Activated naive CD8-positive, alpha-beta T cell treated with anti-CD3 and anti-CD28 coated beads, Interleukin-2, amount 10 ng/mL, durations not matched to agents 7 days and 5 days (primary cell): ENCODE measurements at places on chromosomes 2 and 18. TPM values are rescaled to one million over a fixed set of nuclear protein-coding genes. Genes with fewer than 3 reads are reported as not detected.

CHST9 gene
- total RNA-seq, result not detected

ARHGAP25 gene
- 117 TPM for total RNA-seq

DUSP19 gene
- total RNA-seq, result 1.7 TPM

LYPD6B gene
- total RNA-seq, result not detected

FN1 gene
- 0.53 TPM for total RNA-seq

SLC23A3 gene
- total RNA-seq, result 4.7 TPM

UGT1A6 gene
- total RNA-seq, result not detected

GYPC gene
- total RNA-seq, result 132 TPM

TCF7L1 gene
- total RNA-seq, result not detected

QPCT gene
- total RNA-seq, result 1.1 TPM

WNT6 gene
- not detected for total RNA-seq

ZEB2 gene
- 19.6 TPM for total RNA-seq

CYP1B1 gene
- 9.7 TPM for total RNA-seq

EDAR gene
- total RNA-seq, result 0.23 TPM

EML6 gene
- total RNA-seq, result 2.1 TPM

RAB17 gene
- not detected for total RNA-seq

UGT1A5 gene
- total RNA-seq, result not detected

C2orf78 gene
- not detected for total RNA-seq

CMPK2 gene
- total RNA-seq, result 102 TPM

FAM161A gene
- total RNA-seq, result 5.1 TPM

OTOS gene
- not detected for total RNA-seq

L3MBTL4 gene
- 0.09 TPM for total RNA-seq

RAB12 gene
- total RNA-seq, result 18.5 TPM

AQP4 gene
- not detected for total RNA-seq

G6PC2 gene
- not detected for total RNA-seq

DIPK1C gene
- not detected for total RNA-seq

HOXD12 gene
- not detected for total RNA-seq

PROM2 gene
- 1.0 TPM for total RNA-seq

ID2 gene
- total RNA-seq, result 167 TPM

CACNB4 gene
- total RNA-seq, result 0.36 TPM

UPP2 gene
- not detected for total RNA-seq

IGFBP5 gene
- total RNA-seq, result 0.14 TPM

CFAP65 gene
- total RNA-seq, result not detected

NT5C1B gene
- total RNA-seq, result not detected

ACVR2A gene
- 5.0 TPM for total RNA-seq

KHK gene
- 13.7 TPM for total RNA-seq

BUB1 gene
- total RNA-seq, result 91.9 TPM

REG3A gene
- not detected for total RNA-seq

CNTNAP5 gene
- not detected for total RNA-seq

TUBA4B gene
- total RNA-seq, result not detected

ST8SIA5 gene
- not detected for total RNA-seq

LGALSL gene
- total RNA-seq, result 0.43 TPM

TSPYL6 gene
- not detected for total RNA-seq

OSBPL6 gene
- total RNA-seq, result 0.20 TPM

RUFY4 gene
- 3.0 TPM for total RNA-seq

GEN1 gene
- total RNA-seq, result 30.6 TPM

NPPC gene
- 0.40 TPM for total RNA-seq
